ENCODE measurements at places on chromosomes 4 and X.

GRCh38 chr4:110139815-110140214 lies 58.6 kb downstream of the ELOVL6 start:
- no peaks in the 10 kb centered on the region for H3K27me3 ChIP-seq
- H3K4me3 ChIP-seq: no peak overlapping the region
- H3K4me1 ChIP-seq: no peaks in the 10 kb centered on the region
- no peaks in the 10 kb centered on the region for H3K36me3 ChIP-seq

- H3K4me3 ChIP-seq: no peak overlapping the region
- no peaks in the 10 kb centered on the region for H3K4me1 ChIP-seq
Observed at GRCh38 chr4:114561590-114561989, 37.0 kb upstream of the UGT8 start.

DNA sequence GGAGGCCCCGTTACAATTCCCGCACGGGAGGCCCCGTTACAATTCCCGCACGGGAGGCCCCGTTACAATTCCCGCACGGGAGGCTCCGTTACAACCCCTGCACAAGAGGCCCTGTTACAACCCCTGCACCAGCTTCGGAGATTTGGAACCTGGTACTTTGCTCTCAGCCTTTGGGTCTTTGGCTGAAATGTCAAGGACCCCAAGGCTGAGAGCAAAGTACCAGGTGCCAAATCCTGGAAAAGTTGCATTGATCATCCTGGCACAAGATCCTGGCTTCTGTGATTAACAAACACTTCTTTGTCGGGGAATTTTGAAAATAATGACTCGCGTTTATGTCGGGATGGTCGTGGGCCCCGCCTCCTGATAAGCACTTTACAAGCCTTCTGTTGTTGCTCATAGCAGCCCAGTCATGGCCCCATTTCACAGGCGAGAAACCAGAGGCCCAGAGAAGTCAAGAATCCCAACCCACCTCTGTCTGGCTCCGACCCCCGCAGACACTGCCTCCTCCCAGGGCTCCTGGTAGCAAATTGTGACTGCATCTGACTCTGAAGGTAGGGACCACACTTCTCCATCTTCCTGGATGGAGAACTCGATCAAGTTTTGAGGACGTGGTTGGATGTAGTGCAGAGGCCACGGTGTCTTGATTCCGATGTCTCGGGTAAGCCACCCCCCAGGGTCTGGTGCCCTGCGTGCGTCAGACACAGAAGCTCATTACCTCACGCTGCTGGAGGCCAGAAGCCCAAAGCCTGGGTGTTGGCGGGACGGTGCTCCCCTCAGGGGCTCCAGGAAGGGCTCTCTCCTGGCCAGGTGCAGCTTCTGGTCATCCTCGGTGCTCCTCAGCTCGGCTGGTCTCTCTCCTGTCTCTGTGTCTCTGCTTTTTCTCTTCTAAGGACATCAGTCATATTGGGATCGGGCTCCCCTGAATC lies 60.3 kb downstream of the ADRA2C start:
- H3K4me1 ChIP-seq: no peaks in the 10 kb centered on the region
- no peaks in the 10 kb centered on the region for H3K27me3 ChIP-seq

DNA sequence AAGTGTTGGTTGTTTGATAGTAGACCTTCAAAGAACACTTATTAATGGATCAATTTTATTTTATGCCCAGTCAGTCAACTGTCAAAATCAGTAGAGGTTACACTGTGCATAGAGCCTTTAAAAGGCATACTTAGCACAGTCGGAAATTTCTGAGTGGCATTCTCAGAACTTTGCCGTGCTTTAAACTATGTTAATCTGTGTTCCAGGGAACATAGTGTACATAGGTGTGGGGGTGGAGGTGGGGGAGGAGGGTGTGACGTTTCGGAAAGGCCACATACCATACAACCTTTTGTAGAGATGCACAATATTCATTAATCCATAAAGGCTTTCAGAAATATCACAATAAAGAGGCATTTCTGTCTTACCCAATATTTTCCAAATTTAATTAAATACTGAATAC lies 75.8 kb downstream of the RS1 start:
- no peak overlapping the region for H3K27ac ChIP-seq
- H3K4me3 ChIP-seq: no peak overlapping the region
- H3K4me1 ChIP-seq: no peaks in the 10 kb centered on the region
- DNase-seq: no peak
- H3K36me3 ChIP-seq: no peaks in the 10 kb centered on the region

DNA sequence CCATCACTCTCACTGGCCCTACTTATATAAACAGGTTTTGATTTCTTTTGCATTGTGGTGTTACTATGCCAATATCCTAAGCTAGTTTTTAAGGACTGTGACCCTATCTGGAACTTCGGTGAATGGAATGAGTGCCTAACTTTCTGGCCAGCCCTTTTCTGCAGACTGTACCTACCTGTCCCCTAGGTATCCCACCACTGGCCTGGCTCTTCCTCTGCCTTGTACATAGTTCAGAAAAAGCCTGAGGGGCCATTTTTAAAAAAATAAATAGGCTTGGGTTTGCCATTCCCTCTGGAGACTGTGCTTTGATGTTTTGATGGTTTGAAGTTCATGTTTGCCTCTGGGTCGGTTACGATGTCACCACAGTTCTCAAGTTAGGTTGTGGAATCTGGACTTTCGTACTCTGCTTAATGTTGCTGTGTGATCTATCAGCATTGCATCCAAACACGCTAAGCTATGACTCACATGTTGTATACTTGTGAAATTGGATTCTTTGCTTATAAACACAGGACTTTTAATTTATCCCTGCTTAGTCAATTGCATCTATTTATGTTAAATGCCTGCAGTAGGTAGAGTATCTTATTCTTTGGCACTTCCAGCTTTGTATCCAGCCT lies 182.0 kb downstream of the ANKRD50 start:
- H3K4me3 ChIP-seq: no peak overlapping the region
- H3K27me3 ChIP-seq: no peaks in the 10 kb centered on the region
- no peaks in the 10 kb centered on the region for H3K4me1 ChIP-seq
- DNase-seq: no peak

DNA sequence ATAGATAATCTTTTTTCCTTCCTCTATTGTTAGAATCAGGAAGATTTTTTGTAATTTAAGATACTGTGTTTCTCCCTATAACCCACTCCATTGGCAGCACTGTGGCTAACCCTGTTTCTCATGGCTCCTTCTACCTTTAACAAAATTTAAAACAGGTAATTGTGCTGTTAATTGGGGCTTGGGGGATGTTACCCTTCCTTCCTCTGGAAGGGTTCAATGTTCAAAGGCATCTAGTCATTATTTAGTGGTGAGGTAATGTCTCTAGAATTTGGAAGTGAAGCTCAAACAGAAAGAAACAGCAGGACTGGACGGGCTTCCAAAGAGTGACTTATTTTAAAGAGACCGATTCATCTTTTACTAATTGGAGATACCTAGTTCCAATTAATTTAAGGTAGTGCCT lies 166.4 kb downstream of the TRIML1 start:
- no peaks in the 10 kb centered on the region for H3K27me3 ChIP-seq
- no peak overlapping the region for H3K27ac ChIP-seq
- H3K4me3 ChIP-seq: no peak overlapping the region

- no peak for DNase-seq
- H3K4me1 ChIP-seq: no peaks in the 10 kb centered on the region
- no peaks in the 10 kb centered on the region for H3K27me3 ChIP-seq
- no peak overlapping the region for H3K27ac ChIP-seq
Observed at GRCh38 chrX:49710744-49711319, 15.0 kb upstream of the PAGE1 start.

GRCh38 chrX:123835661-123836371 lies 24.0 kb upstream of the XIAP start:
- no peak overlapping the region for H3K27ac ChIP-seq
- no peaks in the 10 kb centered on the region for H3K36me3 ChIP-seq
- H3K4me3 ChIP-seq: no peak overlapping the region
- H3K27me3 ChIP-seq: no peaks in the 10 kb centered on the region

- no peaks in the 10 kb centered on the region for H3K4me1 ChIP-seq
- no peaks in the 10 kb centered on the region for H3K36me3 ChIP-seq
- DNase-seq: no peak
- H3K27ac ChIP-seq: no peak overlapping the region
- no peak overlapping the region for H3K4me3 ChIP-seq
Observed at GRCh38 chr4:67744561-67745283, 9.5 kb downstream of the GNRHR start.

- DNase-seq: no peak
- H3K27me3 ChIP-seq: no peaks in the 10 kb centered on the region
- no peak overlapping the region for H3K27ac ChIP-seq
- H3K36me3 ChIP-seq: no peaks in the 10 kb centered on the region
- H3K4me3 ChIP-seq: peak overlapping the region; percentile 62
- H3K4me1 ChIP-seq: peaks cover 7% of the 10 kb centered on the region
Observed at GRCh38 chrX:79366556-79366872, 620 bp downstream of the ITM2A start.

DNA sequence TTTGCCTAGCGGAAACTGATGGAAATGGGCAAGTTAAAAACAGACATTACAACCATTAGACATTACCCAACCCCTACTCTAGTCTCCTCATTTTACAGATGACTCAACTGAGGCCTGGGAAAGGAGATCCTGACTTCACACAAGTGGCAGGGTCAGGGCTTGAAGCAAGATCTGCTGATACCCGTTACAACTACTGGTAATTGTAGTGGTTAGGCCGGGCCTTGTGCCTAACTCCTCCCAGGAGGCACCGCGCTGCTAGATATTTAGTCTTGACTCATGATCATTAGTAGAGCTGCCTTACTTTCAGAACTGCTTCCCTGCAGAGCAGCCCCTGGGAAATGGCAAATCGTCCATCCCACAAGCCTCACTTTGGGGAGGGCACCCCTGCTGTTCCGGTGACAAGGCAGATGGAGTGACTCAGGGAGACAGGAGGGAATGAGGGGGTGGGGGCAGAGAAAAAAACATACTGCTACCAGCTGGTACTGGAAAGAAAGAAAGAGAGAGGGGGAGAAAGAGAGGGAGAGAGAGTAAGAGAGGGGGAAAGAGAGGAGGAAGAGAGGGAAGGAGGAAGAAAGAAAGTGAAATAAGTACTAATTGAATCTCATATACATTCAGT lies 12.2 kb downstream of the ARHGEF6 start:
- H3K36me3 ChIP-seq: peaks cover 4% of the 10 kb centered on the region
- H3K27ac ChIP-seq: peak overlapping the region; percentile 59
- no peaks in the 10 kb centered on the region for H3K27me3 ChIP-seq
- no peak overlapping the region for H3K4me3 ChIP-seq
- H3K4me1 ChIP-seq: peaks cover 16% of the 10 kb centered on the region

DNA sequence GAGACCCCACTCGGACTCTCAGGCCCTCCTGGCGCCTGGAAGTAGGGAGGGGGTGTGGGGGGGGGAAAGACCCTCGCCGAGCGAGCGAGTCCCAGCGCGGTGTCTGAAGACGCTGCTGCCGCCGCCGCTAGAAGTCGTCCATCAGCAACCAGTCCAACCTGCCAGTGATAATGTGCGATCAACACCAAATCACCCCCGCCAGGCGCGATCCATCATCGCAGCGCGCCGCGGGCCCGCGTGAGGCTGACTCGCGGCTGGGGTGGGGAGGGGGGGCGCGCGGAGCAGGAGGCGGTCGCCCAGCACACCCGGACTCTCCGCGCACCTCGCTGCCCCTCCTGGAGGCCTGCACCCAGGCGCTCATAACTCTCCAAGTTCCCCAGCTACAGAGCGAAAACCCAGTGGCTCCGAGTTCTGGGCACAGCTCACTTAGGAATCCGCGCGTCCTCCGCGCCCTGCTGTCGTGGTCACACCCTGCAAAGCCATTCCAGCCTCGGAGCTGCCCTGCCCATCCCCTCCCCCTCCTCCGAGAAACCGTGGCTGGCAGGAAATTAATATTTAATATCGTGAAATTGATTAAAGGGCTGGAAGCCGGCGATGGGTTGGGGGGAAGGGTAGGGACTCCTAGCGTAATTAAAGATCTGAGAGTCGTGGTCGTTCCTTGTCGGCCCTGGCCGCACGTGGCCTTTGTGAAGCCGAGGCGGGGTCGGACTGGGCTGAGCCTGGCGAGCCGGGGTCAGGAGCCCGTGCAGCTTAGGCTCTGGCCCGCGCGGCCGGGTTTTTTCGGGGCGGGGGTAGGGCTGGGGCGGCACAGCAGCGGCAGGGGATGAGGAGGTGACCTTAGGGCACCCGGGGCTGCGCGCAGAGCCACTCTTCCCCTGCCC lies 58.1 kb upstream of the BCOR start:
- no peak overlapping the region for H3K27ac ChIP-seq
- H3K4me3 ChIP-seq: peak overlapping the region; percentile 54
- no peaks in the 10 kb centered on the region for H3K36me3 ChIP-seq
- peaks cover 24% of the 10 kb centered on the region for H3K4me1 ChIP-seq
- no peaks in the 10 kb centered on the region for H3K27me3 ChIP-seq
- DNase-seq: peak; percentile 57

DNA sequence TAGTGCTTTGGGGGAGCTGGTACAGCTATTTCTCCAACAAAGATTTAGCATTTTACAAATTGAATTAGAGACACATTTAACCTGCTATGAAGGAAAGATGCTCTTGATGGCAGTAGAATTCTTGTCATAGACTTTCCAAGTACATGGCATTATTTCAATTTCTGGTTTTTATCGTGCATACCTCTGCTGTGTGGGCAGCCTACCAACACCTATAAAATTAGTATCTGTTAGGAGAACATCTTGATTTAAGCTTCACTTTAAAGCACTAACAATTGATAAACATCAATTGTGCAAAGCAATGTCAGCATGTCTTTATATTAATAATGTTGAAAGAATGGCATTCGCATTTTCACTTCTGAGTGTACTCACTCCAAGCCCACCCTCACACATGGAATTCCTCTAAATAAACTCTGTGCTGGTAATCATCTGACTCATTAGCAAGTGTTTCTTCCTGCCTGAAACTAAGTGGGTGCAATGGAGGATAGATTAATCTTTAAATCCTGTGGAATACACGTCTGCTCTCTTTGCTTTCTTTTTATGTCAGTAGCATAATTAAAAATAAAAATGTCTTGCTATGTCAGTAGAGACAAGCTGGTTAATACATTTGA lies 279.8 kb upstream of the MAGEB18 start:
- DNase-seq: no peak
- no peaks in the 10 kb centered on the region for H3K27me3 ChIP-seq
- H3K36me3 ChIP-seq: no peaks in the 10 kb centered on the region
- H3K27ac ChIP-seq: no peak overlapping the region

- H3K36me3 ChIP-seq: no peaks in the 10 kb centered on the region
- no peak for DNase-seq
- H3K4me1 ChIP-seq: no peaks in the 10 kb centered on the region
Observed at GRCh38 chr4:124869961-124870495, 157.5 kb upstream of the ANKRD50 start.

DNA sequence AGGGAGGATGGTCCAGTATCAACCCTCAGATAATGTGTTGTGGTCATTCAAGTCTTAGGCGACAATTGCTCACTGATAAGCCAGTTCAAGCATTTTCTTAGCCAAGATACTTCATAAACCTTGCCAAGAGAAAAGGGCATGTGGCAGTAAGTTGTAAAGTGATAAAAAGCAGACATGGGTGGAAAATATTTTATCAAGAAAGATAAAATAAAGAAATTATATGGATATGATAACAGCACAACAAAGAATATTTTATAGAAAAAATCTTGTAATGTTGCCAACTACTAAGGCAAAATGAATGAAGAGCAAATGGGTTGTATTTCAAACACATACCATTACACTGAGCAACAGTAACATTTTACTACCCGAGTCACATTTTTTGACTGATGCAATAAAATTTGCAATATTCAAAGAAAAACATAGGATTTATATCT lies 217.4 kb upstream of the PITX2 start:
- DNase-seq: no peak
- H3K27me3 ChIP-seq: no peaks in the 10 kb centered on the region
- H3K4me3 ChIP-seq: no peak overlapping the region

- peaks cover 20% of the 10 kb centered on the region for H3K27me3 ChIP-seq
- H3K4me3 ChIP-seq: no peak overlapping the region
- H3K36me3 ChIP-seq: no peaks in the 10 kb centered on the region
- no peak overlapping the region for H3K27ac ChIP-seq
Observed at GRCh38 chr4:41358647-41359421, 102.1 kb downstream of the UCHL1 start.

All from B cell (primary cell).